ENCODE measurements at places on chromosomes 11 and 22.
A peak's percentile ranks its signal among the peaks of the same experiment; 100 is the strongest.

GRCh38 chr22:20507253-20508066, at the start of gene MED15:
Gene MED15, plus strand, starts transcription at chr22:20507610. Its CDS starts 69 bp downstream, at chr22:20507679.
- DNase-seq = peak; percentile 89

- no peak for DNase-seq
These were observed 7.3 kb upstream of the SGSM3 start for GRCh38 chr22:40363059-40363458.

- no peak for DNase-seq
These were observed 6.2 kb downstream of the PICALM start for GRCh38 chr11:86062719-86063118.

DNA sequence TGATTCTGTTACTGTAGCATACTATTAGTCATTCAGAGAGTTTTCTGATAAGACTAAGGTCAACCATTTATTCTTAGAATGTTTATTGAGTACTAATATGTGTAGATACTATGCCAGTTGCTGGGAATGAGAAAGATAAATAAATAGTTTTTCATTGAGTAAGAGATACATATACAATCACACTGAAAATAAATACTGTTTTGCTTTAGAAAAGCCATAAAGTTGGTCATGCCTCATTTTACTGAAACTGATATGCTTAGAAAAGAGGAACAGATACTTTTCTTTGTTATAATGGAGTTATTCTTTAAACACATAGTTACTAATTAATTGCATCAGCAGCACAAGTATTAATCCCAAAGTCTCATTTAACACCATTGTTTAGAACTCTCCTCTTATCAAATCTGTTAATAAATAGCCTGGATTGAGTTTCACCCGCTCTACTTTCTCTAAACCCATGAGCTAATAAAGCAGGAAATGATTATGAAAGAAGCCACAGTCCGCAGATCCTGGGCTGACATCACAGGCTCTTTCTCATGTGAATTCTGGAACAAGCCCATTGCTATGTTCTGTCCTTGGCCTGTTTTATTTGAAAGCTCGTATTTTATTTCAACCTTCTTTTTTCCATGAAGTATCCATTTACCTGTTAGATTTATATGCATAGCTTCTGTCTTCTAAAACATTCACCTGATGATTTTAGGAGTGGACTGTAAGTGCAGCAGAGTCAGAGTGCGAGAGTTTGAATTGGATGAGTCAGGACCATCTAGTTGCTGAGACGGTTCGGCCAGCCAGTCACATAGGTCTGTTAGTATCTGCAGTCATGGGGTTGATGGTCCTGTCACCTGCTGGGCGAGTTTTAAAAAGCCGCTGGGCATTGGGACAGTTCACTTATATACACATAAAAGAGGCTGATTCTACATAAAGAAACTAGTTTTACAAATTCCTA, 35.5 kb downstream of the PIWIL4 start:
- peak; percentile 11 for DNase-seq

DNA sequence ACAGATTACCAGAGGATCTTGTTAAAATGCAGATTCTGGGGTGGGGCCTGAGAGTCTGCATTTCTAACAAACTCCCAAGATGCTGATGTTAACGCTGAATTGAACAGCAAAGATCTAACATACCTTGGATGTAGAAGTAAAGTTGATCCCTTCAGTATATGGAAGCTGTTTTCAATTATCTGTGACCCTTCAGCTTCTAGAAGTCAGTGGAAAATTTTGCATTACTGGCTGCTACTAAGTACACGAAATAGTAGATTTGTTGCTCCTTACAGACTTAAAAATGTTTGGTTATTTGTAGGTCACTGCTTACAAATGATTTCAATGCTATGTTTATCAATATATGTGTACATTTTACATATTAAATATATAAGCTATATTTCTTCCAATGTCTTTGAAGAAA, 107.4 kb downstream of the ARHGAP42 start:
- DNase-seq = no peak

- DNase-seq = no peak
These were observed 150.7 kb downstream of the DCDC1 start for GRCh38 chr11:31218847-31219246.

GRCh38 chr11:94766713-94767206, 1.4 kb upstream of the AMOTL1 start:
- no peak for DNase-seq
